Stimulated activated CD4-positive, alpha-beta T cell treated with anti-CD3 and anti-CD28 coated beads, Interleukin-4, amount 100 ng/mL, for 24 hours (primary cell): ENCODE measurements at places on chromosomes 7 and 10.

GRCh38 chr10:118272149-118272721 lies 69.9 kb downstream of the FAM204A start:
- DNase-seq: no peak

- no peak for DNase-seq
Measured at GRCh38 chr10:104067525-104067924, 18.2 kb downstream of the COL17A1 start.

GRCh38 chr10:123398756-123399155 lies 244.6 kb downstream of the BUB3 start:
- no peak for DNase-seq

- peak; percentile 54 for DNase-seq
Measured at GRCh38 chr10:7410301-7410861, 453 bp downstream of the SFMBT2 start.

DNA sequence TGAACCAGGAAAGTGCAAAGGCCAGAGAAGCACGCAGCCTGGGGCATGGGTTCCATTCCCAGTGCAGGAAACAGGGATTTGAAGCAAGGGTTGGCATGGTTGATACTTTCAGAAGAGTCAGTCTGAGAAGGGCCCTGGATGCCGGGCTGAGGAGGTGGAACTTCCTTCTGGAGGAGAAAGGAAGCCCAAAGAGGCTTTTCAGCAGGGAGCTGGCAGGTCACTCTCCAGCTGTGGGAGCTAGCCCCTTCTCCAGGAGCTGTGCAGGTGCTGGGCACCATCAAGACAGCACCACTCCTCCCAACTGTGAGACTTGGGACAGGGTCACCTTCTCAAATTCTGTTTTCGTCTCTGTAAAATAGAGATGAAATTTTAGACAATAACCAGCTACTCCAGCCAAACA lies 169.8 kb downstream of the ZNF248 start:
- DNase-seq: no peak

DNA sequence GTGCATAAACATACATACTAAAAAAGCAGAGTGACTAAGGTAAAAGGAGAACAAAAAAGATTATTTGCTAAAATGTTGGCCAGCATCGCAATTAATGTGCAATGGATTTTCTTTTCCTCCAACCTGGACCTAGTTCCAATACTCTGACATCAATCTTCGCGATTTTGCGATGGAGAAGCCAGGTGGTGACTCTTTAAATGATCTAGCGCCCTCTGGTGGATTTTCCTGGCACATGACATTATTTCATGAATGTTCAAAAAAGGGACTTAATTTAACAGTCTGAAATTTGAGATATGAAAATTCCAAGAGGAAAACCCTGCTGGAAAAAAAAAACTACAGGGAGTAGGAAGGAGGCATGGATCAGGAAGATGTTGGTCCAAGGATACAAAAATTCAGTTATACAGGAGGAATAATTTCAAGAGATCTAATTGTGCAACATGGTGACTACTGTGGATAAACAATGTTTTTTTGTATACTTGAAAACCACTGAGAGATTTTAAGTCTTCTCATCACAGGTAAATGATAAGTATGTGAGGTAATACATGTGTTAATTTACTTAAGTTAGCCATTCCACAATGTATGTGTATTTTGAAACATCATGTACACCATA lies 4.3 kb upstream of the KCNMA1 start:
- peak; percentile 51 for DNase-seq

- DNase-seq: no peak
Measured at GRCh38 chr10:23078114-23078513, 17.3 kb upstream of the MSRB2 start.

DNA sequence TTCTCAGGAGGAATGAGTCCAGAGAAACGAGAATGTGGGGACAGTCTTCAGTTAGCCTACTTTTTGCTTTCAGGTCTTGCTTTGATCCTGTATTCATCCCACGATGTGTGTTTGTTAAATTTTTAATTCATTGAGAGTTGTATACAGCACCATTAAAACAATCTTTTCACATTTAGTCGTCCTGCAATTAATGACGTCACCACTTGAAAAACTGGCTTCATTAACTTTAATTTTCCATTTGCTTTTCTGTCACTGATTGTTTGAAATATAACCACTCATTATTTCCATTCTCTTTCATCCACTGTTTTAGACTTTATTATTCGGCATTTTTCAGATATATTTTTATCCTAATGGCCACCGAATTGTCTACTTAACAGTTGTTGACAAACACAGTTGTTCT lies 146.9 kb downstream of the TFEC start:
- no peak for DNase-seq

DNA sequence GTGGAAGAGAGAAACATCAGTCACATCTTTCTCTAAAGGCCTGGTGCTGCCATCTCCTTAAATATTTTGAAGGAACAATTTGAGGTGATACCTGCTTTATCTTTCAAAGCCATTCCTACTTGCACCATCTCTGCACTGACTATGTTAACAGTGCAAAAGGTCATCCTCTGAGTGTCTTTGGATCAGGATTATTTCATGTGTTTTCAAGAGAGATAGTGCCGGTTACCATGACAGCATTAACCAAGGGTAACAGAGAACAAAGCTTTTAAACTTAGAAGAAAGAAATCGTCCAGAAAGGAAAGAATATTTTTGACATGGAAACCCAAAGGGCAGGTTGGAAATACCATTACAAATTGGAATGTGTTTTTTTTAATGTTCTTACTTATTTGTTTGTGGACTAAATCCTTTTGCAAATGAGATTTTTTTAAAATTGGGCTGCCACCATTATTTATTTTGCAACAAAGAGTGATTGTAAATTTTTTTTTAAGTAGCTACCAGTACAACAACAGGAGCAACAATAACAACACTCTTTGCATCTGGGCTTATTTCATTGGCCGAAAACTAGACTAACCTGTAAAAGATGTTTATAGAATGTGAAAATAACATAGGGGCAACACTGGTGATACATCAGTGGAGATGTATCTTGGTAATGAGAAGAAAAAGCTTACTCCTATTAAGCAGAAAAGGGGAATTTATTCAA lies 234.2 kb downstream of the CREB5 start:
- DNase-seq: no peak

GRCh38 chr7:117320523-117320922 lies 2.3 kb downstream of the WNT2 start:
- DNase-seq: no peak

- DNase-seq: no peak
Measured at GRCh38 chr10:35058686-35059085, 31.5 kb downstream of the CUL2 start.

DNA sequence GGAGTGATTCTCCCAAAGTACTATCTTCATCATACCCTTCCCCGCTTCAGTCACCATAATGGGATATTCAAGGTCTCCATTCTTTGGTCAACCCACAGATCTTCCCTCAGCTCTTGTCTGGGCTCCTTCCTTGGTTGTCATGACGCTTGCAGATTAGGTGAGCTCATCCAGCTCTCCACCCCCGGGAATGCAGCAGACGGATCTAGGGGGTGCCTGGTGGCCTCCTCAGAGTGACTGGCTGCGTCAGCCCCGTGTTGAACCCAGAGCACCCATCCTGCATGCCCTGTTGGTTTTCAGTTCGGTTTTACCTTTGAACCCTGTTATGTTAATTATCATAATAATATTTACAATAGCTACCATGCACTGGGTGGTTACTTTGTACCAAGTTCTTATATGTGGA lies 6.4 kb downstream of the NEURL1 start:
- no peak for DNase-seq

DNA sequence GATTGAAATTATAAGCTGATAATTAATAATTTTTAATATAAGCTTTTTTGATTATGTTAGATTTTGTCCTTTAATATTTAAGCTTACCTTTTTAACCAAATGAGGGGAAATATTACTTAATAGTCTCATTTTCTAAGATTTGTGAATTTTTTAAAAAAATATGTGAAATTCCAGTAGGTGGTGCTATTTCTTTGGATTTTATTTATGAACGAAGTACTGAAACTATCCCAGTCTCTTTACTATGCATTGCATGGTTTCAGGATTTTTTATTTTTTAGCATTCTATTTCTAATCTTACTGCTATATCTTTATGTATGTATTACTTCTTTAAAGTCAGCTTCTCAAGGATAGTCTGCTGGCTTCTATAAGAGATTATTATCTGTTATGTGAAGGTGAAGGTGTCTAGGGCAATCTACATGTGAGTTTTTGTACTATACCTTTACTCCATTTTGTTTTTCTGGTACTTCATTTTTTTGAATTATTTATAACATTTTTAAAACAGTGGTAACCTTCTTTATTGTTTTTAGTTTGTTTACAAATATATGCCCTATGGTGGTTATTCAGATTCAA lies 78.3 kb downstream of the ATRNL1 start:
- no peak for DNase-seq

GRCh38 chr7:131455546-131455945 lies 100.9 kb downstream of the PODXL start:
- DNase-seq: no peak

DNA sequence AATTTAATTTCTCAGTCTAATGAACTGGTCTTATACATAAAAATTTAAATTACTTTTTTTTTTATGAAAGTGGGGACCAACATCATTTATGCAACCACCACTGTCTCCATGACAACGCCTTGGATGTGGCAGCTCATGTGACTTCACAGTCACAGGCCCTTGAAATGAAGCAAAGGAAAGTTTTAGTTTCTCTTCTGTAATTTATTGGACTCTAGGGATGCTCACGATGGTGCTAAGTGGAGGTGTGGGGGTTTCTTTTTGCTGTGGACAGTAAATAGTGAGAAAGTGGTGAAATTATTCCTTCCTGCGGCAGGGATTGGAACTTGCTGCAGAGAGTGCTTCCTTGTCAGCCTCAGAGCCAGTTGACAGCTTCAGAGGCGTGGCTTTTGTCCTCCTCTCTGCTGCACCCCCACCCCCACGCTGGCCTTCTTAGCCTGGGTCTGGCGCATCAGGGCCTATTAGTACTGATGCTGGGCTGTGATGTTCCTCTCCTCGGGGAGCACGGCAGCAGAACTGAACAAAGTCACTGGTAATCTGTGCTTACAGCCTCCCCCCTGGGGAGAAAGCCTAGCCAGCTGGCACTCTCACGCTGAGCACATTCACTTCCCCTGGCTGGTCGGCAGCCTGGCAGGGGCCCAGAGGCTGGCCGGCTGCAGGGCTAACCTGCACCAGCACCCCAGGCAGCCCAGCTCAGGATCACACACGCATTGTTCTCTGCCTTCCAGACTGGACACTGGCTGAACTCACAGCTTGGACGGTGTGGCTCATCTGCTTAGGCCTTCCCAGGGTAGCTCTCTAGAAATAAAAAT lies 517.5 kb upstream of the GALNT17 start:
- no peak for DNase-seq

- DNase-seq: no peak
Measured at GRCh38 chr10:94218493-94219183, 144.1 kb downstream of the NOC3L start.

DNA sequence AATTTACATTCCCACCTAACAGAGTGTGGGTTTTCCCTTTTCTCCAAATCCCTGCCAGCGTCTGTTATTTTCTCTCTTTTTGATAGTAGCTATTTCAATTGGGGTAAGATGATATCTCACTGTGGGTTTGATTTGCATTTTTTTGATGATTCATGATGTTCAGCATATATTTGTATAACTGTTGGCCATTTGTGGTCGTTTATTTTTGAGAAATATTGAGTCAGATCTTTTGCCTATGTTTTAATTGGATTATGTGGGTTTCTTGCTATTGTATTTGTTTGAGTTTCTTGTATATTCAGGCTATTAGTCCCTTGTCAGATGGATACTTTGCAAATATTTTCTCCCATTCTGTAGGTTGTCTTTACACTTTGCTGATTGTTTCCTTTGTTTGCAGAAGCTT lies 193.8 kb downstream of the ABCA13 start:
- no peak for DNase-seq

DNA sequence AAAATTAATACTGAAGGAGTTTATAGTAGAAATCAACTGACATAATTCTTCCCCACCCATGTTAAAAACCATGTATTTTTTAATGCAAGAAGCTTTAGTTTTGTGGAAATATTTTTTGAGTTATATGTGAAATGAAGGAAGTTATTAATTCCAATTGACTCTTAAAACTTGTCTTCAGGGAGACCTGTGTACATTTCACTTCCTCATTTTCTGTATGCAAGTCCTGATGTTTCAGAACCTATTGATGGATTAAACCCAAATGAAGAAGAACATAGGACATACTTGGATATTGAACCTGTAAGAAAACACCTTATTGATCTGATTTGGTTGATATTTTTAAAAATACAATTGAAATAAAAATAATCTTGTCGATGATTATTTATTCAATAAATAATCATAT lies 33.3 kb downstream of the CD36 start:
- DNase-seq: no peak

GRCh38 chr10:110269374-110270318 lies 35.1 kb downstream of the SMNDC1 start:
- peak; percentile 24 for DNase-seq

DNA sequence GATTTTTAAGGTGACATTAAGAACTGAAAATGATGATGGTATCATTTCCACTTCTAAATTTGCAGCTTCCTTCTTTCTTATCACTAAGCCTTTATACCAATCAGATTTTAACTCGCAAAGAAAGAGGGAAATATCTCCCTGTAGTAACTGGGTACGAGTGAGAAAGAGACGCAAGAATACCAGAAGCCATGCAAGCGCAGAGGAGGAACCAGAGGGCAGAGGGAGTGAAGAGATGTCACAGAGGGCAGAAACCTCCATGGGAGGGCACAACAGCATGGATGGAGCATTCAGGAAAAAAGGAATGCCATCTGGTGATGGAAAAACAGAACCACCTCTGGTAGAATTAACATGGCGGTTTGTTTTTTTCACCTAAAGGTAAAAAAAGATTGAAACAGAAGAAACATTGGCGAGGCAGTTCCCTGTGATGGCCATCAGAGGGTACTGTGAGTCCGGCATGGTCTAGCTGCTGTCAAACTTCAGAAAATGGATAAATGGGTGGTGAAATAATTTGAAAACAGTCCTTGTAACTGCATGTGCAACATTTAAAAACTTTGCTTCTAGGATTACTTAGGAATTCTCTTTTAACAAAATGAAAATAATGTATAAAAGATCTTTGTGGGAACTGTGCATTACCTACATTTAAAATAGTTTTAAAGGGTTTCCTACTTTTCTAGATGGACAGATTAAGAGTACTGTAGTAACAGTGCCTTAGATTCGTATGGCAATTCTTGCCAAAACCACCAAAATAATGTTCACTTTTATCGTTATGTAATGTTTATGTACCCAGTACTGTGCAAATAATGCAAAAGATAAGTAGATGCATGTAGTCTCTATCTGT lies 91.8 kb downstream of the ARHGAP12 start:
- no peak for DNase-seq
